Thymus (tissue), 14 donors: ENCODE measurements at places on chromosomes 2 and 18.

DNA sequence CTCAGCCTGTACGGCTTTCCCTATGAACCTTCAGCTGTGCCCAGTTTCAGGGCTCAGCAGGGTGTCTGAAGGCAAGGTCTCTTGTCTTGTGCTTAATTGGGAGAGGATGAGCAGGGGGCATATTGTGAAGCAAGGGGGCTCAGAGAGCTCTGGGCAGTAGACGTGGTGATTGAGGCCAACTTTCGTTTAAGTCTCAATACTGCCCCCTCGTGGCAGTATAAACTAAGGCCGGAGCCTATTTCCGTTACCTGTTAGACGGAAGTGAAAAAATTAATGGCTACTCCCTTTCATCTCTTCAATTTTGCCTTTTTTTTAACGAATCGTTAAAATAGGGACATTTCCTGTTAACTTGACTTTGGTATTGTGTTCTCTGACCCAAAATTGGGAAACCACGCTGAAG is 193.4 kb downstream of the TDRD15 start:
- peak; percentile 41 for DNase-seq

DNA sequence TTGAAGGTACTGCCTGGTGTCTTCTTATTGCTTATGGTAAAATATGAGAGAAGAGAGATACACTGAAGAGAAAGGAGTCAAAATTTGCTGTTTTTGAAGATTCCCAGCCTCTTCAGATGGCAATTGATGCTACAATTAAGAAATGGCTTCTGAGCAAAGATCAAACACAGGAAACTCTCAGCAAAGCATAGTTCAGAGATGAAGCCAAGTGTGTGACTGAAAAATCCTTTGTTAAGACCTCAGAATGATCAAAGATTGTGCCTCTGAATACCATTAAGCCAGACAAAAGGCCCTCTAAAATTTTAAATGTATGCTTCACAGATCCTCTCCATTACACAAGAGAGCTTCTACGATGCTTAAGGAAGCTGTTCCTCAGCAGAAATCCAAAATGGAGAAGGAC is 216.3 kb downstream of the UXS1 start:
- DNase-seq = no peak

- no peak for DNase-seq
Observed at GRCh38 chr2:237726401-237726830, 72.2 kb upstream of the RBM44 start.

DNA sequence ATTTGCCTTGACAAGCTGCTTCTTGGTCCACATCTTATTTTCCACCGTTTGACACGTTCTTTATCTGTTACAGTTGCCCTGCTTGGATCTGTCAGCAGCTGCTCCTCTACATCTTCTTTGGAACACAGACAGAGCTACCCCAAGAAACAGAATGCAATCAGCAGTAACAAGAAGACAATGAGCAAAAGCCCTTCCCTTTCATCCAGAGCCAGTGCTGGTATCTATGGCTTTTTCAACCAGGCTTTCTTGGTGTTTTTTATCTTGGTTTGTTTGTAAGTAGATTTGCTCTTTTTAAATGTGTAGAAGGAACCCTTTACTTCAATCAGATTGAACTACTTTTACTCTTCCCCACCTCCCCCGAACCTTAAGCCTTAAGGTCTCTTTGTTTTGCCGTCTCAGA is 41.9 kb downstream of the CLIP4 start:
- DNase-seq = no peak

GRCh38 chr2:224004105-224004695 is 34.9 kb downstream of the SERPINE2 start:
- no peak for DNase-seq

DNA sequence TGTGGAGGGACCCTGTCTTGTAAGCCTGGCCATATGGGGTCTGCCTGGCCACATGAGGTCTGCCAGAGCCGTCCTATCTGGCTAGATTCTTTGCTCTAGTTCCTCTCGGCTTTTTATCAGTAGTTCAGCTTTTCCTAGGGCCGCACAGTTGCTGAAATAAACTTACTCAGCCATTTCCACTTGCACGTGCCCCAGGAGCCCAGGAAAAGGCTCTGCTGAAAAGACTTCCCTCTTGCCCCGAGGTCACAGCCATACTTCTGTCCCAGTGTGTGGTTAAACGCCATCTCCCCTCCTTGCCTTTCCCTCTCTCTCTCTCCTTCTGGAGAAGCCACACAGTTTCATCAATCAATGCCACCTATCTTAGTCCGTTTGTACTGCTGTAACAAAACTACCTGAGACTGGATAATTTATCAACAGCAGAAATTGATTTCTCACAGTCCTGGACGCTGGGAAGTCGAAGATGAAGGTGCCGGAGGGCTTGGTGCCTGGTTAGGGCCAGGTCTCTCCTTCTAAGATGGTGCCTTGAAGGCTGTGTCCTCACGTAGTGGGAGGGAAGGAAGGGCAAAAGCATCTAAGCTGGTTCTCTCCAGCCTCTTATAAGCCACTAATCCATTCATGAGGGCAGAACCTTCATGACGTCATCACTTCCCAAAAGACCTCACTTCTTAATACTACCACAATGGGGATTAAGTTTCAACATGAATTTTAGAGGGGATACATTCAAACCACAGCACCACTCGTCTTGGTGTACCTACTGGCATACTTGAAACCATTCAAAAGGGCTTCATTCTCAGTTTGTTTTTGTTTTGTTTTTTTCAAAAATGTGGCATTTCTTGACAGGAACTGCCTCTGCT is 11.2 kb upstream of the GALM start:
- DNase-seq = no peak

GRCh38 chr2:62099523-62100175 is 96.3 kb upstream of the B3GNT2 start:
- no peak for DNase-seq

GRCh38 chr2:24617424-24617823 is 126.4 kb downstream of the NCOA1 start:
- no peak for DNase-seq

DNA sequence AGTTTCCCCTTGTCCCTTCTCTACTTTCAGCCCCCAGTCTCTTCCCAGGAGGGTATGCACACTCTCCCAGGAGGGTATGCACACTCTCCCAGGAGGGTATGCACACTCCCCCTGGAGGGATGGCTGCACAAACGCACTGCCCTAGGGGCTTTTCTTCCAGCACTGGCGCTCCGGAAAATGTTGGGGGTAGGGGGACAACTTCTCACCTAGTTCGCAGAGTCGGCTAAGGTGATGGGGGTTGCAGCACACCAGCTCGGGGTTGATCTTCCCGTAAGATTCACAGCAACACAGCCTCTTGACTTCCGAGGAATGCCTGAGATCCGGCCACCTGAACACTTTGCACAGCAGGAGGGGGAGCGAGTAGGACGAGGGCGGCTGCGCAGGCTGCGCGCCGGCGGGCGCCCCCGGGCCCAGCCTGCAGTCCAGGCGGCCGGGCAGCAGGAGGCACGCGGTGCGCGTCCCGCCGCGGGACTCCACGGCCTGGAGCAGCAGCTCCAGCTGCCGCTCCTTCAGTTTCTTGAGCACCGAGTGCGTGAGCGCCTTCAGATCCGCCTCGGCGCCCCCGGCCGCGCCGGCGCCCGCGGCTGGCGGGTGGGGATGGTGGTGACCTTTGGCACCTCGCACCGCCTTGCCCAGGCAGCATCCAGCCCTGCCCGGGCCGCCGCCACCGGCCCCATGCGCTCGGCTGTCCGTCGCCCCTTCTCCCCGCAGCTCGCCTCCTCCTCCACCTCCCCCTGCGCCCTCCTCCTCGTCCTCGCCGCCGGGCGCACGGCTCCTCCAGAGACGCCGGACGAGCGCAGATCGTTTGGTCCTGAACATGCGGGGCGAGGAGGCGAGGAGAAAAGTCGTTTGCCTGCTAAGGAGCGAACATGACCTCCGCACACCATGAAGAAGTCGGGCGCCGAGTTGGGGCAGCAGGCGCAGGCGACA is 894 bp downstream of the SMAD7 start:
- DNase-seq = no peak

DNA sequence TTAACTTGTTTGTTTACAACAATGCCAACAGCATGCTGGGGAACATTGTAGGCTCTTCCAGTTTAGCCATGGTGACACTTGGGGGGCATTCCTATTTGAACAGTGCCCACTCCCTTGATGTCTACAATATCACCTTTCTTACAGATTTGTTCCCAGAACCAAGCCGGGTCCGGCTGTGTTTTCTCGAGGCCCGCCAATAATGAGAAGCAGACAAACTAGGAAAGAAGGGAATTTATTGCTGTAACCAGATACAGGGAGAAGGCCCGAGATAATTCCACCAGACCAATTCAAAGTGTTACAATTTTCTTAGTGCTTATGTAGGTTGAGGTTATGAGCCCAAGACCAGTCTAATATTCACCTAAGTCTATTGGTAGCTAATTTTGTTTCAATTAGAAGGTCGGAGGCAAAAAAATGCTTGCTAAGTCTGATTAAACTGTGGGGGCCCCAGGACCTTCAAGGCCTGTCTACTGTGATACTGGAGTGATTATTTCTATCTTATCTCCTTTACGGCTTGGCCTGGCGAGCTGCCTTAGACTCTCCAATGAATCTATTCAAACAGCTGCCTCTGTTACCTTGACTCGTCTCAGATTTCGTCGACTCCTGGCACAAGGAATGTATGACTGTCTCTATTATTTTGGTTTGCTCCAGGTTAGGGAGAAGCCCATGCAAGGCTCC is 59.1 kb upstream of the PSME4 start:
- no peak for DNase-seq

DNA sequence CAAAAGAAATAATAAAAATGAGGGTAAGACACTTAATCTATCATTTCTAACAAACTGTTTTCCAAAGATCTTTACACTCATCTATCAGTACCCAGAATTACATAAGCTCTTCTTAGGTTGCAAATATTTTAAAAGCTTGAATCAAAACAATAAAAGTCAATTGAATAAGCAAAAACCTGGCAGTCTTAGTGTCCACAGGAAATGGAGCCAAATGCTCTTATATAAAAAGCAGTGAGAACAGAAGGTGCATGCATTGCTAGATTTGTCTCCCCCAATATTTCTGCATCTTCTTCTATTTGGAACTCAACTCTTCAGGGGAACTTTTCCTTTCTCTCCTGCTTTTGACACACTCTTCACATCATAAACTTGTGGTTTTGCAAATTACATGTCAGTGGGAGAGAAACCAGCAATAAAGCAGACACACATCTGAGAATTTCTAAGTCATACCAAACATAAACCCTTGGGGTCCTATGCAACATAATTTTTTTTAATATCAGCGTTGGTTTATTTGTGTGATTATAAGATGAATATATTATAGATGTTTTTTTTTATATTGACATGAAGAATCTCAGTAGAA is 343.9 kb upstream of the ACVR2A start:
- no peak for DNase-seq

DNA sequence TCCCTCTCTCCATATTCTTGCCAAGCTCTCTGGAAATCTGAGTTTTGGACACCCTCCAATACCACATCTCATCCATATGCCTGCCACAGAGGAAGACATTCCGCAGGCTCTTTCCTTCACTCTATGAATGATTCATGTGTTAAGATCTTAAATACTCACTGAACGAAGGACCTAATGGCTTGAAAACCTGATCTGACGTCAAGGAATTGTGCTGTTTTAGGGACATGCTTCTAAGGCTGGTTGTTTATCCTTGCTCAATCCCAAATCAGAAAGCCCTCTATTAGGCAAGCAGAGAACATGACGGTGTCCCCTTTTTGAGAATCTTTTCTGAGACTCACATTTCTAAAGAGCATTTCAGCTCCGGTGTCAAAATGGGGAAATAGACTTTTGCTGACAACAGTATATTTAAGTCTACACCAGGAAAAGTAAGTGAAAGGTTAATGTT is 83.7 kb upstream of the GALNT5 start:
- no peak for DNase-seq

- DNase-seq = no peak
Observed at GRCh38 chr18:23716516-23716915, 27.3 kb downstream of the LAMA3 start.

DNA sequence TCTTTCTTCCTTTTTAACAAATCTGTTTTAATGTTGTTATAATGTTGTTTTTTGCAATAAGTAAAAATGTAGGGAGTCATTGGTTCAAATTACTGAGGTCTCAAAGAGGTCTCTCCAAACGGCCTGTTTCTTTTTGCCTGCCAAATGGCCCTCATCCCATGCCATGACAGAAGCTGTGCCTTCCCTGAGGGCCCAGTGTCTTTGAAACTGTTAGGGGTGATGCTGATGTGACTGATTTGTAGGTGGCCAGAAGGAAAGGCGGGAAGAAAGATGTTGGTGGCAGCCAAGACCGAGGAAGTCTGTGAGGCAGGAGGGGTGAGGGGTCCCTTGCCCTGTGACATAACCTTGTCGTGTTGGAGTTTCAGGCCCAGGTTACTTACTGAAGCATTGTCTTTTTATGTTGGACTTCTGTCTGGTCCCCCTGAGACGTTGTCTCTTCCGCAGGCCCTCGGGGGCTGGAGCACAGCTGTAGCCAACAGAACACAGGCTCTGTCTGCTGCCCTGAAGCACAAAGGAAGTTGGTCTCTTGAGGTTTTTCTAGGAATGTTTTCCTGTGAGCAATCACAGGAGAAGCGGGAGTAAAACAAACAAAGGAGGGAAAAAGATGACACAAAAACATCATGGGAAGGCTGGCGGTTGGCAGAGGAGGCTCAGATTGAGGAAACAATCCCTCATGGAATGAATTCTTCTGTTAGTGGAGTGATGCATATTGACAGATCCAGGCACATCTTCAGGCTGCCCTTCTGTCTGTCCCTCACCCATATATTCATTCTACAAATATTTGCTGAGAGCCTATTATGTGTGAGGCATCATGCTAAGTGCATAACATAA is 4.9 kb upstream of the ST3GAL5 start:
- no peak for DNase-seq

DNA sequence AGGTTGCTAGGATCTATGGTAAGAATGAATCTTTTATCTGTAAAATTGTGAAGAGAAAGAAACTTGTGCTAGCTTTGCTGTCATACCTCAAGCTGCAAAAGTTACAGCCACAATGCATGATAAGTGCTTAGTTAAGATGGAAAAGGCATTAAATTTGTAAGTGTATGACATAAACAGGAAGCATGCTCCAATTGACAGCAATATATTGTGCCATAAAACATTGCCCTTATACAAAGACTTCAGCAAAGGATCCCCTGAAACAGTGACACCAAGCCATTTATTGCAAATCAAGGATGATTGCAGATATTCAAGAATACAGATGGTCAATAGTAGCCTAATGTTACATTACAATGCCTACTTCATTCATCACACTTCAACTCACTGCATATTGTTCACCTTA is 283.1 kb downstream of the CPS1 start:
- no peak for DNase-seq

DNA sequence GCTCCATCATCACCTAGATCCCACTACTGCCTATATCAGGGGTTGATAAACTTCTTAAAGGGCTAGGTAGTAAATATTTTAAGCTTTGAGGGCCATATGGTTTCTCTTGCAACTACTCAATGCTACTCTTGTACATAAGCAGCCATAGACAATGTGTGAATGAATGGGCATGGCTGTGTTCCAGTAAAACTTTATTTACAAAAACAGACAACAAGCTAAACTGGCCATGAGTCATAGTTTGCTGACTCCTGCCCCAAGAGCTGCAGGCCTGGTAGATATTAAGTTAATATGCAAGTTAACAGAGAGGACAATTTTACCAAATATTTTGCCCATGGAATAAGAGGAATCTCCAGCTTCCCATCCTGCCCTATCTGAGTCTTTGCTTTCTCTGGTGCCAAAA is 29.8 kb upstream of the MYO3B start:
- no peak for DNase-seq
